Mesenteric fat pad (tissue), 1 donor: ENCODE measurements at places on chromosomes 7 and 10. TPM values are rescaled to one million over a fixed set of nuclear protein-coding genes. Genes with fewer than 3 reads are reported as not detected.

GRCh38 chr7:122893486-122893885, 7.2 kb upstream of the CADPS2 start:
- no peak for DNase-seq

Gene OR9A2
- not detected for total RNA-seq

- DNase-seq: no peak
Observed at GRCh38 chr7:28687537-28687936, 270.6 kb downstream of the TRIL start.

DNA sequence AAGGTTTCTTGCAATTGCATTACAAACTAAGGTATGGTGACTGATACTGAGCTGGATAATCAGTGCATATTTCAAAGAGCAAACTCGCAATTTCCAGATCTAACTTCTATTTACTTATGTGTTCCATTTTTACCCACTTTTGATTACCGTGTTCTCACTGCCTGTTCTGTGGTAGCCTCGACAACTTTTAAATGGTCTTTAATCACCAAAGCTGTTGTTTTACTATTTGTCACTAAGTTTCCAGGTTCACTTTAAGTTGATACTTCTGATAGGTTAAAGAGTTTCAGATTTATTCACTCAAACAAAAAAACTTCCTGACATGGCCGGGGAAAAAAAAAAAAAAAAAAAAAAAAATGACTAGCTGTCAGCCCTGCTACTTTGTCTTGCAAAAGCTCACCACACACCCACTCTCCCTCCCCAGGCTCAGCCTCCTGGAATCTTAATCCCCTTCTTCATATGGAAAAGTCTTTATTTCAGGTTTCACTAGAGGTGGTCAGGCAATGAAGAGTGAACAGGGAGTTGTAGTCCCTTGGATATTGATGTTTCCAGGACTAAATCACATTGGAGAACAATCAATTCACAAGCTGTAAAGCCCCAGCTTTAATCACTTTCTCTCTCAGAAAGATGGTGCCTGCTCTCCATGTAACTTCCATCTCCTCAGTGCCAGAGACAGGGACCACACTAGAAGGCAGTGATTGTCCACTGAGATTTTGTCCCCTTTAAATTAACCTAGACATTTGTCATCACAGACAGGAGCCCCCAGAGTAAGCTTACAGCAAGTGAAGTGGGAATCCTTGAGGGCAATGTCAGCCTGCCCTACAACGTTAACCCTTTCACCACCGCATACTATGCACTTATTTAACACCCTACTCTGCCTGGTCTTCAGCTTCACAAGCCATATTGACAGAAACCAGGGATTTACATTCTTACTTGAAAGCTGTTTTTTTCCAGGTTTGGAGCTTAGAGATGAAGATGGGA, 749.1 kb upstream of the SORCS1 start:
- DNase-seq: no peak

DNA sequence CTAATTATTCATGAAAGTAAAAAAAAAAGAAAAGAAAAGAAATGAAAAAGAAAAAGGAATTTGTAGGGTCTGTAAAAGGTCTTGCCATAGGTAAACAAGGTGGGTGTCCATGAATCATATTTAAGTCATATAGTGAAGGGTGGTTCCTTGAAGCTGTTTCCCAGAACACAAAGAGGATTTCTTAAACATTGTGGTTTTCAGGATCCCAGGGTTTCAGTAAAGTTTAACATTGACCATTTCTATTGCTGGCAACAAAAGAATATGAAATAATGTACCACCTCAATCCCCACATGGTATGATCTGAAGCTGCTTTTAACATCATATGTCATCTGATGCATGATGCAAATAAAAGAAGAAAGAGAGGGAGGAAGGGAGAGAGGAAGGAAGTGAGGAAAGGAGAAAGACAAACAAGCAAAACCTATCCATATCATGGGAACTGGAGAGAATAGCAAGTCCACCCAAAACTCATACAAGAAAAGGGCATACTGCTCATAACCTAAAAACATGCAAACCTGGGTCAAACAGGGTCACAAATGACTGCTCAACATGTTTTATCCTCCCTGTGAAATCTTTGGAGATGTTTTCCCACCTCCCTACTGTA, 663.5 kb downstream of the SORCS1 start:
- no peak for DNase-seq

Gene LIPK
- not detected for total RNA-seq

DNA sequence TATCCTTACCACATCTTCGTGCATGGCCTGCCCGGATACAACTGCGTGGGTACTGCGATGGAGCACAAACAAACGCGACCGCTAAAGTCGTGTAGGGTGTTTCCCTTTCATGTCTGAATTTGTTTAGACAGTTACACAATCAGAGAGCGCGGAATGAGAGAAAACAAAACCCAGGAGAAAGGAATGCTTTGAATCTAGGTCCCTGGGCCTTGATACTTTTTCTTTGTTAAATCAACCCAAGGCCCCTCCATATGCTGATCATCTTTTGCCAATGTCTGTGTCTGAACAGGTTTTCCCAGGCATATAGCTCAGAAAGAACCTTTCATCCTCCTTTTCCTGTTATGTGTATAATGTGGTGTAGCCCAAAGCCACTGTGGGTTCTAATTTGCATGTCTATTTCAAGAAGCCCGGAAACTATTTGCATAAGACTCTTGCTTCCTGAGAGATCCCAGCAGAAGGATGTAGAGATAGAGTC, 145.8 kb downstream of the FRMD4A start:
- no peak for DNase-seq

Gene GRID1
- total RNA-seq: 2.1 TPM

Gene ABCC2
- 2.8 TPM for total RNA-seq

Gene RBM33
- total RNA-seq: 43.7 TPM

GRCh38 chr10:45408421-45409319, 34.7 kb downstream of the ALOX5 start:
- no peak for DNase-seq

GRCh38 chr7:65731562-65732035, 141.3 kb upstream of the VKORC1L1 start:
- no peak for DNase-seq

DNA sequence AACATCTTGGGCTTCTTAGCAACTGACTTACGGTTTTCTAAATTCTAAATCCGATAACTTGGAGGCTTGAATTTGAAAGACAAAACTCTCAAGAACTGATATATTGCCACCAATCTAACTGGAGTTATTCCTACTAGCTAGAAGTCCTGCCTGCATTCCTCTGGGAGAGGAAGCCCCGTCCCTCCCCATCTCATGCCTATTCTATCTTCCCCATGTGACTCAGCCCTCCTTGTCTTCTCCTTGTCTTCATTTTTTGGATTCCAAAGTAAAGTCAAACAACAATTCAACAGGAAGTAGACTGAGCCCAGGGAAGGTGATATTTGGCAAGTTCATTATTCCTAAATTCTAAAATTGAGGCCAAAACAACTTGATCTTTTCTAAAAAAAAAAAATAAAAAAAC, 587.7 kb downstream of the KCNMA1 start:
- no peak for DNase-seq

DNA sequence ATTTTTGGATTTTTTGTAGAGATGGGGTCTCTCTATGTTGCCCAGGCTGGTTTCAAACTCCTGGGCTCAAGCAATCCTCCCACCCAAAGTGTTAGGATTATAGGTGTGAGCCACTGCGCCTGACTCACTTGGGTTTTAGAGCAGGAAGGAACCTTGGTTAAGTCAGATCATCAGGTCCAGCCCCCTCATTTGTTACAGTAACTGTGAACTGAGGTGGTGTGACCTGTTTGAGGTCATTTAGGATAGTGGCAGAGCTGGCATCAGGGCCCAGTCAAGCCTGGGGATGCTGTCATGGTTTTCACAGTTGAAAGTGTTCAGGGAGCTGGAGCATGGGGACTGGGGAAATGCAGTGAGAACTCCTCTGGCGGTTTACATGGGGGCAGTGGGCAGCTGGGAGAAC, 159.6 kb downstream of the TAX1BP1 start:
- DNase-seq: no peak

DNA sequence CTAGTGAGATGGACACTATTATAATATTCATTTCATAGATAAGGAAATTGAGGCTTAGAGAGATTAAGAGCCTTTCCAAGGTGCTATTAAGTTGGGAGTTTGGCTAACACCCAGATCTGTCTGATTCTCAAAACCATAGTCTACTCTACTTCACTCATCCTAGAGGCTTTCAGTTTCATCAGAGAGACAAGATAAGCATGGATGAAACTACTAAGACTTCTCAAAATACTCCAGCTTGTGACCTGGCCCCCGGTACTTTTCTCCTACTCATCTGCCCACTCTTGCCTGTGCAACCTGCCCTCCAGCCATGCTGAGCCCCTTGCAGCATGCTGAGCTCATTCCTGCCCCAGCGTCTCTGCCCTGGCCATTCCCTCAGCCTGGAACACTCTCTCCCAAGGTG, 12.2 kb upstream of the SLC35B4 start:
- DNase-seq: no peak

- no peak for DNase-seq
Observed at GRCh38 chr10:71708897-71709882, 10.4 kb downstream of the C10orf105 start.

Gene ANKRD1
- total RNA-seq: 1.6 TPM

DNA sequence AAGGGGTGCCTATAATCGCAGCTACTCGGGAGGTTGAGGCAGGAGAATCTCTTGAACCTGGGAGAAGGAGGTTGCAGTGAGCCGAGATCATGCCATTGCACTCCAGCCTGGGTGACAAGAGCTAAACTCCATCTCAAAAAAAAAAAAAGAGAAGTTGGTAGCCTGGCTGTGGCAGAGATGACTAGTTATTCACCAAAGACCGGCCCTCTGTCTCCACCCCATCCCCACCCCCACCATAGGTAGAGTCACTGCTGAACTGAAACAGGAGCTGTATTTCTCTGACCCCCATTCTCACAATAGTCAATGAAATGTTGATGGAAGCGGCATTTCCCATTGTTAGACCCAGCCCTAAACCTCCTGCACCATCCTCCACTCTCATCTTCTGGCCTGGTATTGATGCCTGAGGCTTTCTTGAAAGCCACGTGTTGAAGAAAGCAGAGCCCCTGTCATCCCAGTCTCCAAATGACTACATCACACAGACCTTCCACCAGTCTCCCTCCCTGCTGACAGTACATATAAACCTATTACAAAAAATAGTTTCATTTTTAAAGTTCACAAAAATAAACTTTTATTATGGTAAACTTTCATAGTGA, 9.4 kb upstream of the PIK3CG start:
- no peak for DNase-seq

Gene FXYD4
- not detected for total RNA-seq
